ENCODE measurements at places on chromosomes 3 and 15.

GRCh38 chr3:182484682-182485081 lies 308.6 kb upstream of the ATP11B start:
- DNase-seq = no peak

DNA sequence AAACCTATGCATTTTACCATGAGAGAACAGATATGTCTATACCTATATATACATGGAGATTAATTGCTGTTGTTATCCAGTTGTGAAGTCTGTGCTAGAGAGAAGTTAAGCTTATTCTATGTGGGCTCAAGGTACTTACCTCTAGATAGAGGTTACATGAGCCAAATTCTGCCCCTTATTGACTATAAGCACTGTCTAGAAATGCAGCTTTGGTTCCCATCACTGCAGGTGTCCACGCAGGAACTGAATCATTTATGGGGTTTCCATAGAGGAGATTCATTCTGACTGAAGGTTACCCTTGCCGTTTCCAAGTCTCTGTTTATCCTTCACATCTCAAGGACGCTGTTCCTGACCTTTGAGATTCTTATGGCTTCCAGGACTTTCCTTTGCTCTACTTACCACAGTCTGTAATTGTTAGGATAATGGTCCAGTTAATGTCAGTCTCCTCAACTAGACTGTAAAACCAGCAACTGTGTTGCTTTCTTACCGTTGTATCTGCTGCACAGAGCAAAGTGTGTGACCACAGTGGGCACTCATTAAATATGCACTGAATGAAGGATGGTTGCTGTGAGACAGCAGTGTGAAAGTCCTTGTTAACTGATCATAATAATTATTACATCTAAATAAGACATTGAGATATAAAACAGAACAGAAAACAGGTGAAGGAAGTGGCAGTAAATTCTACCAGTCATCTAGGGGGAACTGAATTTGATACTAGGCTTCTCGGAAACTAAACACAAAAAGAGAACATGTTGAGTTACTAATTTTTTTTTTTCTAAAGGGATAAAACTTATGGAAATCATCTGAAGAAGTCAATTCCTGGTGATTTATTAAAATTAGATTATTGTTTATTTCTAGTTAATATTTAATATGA lies 44.0 kb upstream of the BCL6 start:
- DNase-seq = no peak

DNA sequence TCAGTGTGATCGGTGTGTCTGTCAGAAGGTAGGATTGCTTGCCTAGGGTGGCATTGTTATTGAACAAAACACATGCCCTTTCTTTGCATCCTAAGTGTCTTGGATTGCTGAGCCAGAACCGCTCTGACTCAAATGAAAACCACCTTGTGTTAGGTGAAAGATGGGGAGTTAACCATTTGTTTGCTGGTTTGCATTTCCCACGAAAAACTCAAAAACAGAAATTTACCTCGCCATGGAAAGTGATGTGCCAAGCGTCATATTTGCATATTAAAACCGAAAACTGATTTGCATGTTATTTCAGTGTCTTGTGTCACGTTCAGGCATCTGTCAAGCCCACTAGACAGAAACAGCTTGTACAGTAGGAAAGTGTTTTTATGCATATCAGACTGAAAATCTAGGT lies 474.6 kb upstream of the TPRG1 start:
- peak; percentile 13 for DNase-seq

- DNase-seq = no peak
Measured at GRCh38 chr3:127546554-127546953, 44.0 kb downstream of the TPRA1 start.

DNA sequence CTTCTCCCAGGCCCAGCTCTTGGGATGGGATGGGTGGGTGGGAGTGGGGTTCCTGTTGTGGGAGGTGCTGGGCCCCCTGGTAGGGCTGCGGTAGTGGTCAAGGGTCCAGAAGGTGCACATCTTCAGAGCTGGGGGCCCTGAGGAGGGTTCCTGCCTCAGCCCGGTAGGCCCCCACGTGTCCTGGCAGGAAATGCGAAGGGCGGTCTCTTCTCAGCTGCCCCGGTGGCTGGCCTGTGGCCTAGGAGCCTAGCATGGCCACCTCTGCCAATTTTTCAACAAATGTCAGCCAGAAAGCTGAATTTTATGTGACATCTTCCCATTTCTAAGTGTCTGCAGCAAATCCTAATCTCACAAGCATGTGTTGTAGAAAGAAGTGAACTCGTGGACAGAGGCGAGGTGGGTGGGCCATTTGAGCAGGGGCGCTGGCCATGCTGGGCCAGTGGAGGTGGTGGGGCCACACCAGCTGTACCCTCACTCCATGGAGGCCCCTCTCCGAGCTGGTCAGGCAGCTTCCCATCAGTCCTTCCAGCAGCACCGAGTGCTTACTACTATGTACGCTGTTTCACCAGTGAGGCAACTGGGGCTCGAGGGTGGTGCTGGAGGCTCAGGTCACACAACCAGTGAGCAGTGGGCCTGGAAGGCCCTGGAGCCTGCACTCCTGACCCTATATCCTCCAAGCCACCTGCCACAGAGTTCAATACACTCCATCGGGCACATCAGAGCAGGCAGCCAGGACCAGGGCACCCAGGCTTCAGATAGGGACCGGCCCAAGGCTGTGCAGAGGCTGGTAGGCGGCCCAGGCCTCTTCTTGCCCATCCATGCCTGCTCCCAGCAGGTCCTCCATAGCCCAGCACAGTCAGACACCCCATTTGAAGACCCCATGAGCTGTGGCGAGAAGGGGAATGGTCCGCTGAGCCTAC lies 23.2 kb downstream of the FBLN2 start:
- no peak for DNase-seq

DNA sequence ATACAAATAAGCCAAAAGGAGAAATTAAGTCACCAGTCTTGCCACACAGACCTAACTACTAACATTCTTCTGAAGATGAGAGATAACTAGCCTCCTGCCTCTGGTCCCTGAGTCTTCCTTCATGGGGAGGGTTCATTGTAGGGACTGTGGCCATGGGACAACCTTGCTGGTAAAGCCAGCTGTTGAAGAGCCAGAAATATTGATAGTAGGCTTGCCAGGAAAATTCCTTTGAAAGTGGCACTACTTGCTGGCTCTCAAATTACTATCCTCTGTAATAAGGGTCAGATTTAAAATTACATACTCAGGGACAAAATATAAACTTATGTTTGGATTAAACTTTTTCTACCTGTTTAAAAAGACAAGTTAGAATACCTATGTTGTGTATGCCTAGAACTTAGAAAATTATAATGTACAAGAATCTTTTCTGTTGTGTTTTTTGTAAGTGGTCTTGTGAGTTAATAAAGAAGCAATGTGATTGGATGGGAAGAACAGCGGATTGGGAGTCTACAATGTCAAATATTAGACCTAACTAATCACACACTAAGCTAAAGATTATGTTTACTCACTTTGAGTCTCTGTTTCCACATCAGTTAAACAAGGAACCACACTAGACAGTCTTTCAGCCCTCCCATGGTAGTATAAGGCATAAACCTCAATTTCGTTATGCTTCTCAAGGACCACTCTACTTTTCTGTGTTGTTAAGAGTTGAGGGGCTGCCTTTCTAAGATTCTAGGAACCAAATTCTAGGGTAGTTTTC lies 60.0 kb upstream of the TRIM71 start:
- no peak for DNase-seq

DNA sequence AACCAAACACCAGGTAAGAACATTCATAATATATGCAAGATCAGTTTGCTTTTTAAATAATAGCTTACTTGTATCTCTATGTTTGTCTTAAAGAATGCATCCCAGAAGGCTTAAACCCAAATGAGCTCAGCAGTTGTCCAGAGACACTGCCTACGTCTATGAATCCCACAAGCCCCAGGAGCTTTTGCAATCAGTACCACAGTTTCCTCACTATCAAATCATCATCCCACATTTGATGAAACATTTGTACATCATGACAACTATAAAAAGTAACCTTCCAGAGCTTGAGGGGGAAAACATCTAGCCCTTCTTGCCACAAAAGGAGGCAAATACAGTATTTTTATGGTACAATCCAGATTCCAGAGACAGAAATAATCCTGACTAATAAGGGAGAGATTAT lies 63.7 kb downstream of the ATP8B4 start:
- DNase-seq = no peak

GRCh38 chr3:156448300-156448699 lies 106.6 kb downstream of the SSR3 start:
- DNase-seq = no peak

- no peak for DNase-seq
Measured at GRCh38 chr3:85474241-85474640, 515.5 kb downstream of the CADM2 start.

GRCh38 chr3:187150599-187150998 lies 11.3 kb upstream of the RPL39L start:
- DNase-seq = peak; percentile 57

GRCh38 chr3:11560746-11561145 lies 83.0 kb downstream of the VGLL4 start:
- no peak for DNase-seq

GRCh38 chr15:99073008-99073717 lies 31.7 kb upstream of the SYNM start:
- no peak for DNase-seq

DNA sequence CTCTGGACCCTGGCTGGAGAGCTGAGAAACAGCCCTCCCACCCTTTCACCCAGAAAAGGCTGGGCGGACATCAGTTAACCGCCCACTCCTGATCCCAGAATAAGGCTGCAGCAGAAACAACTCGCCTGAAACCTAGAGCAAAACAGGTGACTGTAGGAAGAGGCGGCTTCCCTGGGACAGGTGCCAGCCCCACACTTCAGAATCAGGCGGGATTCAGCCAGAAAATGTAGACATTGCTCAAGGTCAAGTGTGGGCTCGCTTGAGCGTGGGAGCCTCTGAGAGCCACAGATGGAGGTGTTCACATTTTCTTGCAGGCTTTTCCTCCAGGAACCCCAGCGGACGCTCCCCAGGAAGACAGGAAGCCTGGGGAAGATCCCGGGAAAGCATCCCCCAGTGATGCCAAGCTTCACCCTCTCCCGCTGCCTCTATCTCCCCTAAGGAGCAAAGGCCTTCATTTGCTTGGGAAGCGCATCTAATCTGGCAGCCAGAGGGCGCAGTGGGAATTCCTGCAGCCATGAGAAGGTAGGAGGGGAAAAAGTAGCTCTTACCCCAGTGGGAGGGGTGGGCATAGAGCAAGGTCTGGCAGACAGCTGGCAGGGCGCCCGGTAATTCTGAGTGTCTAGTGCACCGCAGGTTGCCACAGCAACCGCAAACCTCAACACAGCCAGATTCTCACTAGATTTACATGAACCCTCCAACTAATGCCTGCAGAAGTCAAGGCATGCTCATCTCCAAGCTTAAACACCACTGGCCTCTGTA lies 77.7 kb downstream of the OCA2 start:
- peak; percentile 9 for DNase-seq

- DNase-seq = no peak
Measured at GRCh38 chr15:96276438-96277210, 53.9 kb upstream of the NR2F2 start.

- DNase-seq = no peak
Measured at GRCh38 chr3:35137612-35138011, 501.7 kb upstream of the ARPP21 start.

DNA sequence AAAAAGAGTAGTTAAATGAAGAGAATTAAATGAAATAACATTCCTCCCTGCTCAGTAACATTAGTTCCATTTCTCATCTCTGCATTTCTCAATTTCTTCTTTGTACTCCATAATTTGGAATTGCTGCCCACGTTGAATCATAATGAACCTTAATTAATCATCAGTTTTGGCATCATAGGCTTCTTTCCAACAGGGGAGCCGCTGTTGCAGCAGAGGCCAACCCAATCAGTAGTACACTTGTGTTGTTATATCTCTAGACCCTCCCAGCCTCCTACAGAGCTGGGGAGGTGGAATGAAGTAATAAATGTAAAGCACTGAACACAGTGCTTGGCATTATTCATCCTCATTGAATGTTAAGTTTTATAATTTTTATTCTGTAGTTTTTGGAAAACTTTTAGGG lies 240.7 kb downstream of the CHST2 start:
- DNase-seq = no peak

DNA sequence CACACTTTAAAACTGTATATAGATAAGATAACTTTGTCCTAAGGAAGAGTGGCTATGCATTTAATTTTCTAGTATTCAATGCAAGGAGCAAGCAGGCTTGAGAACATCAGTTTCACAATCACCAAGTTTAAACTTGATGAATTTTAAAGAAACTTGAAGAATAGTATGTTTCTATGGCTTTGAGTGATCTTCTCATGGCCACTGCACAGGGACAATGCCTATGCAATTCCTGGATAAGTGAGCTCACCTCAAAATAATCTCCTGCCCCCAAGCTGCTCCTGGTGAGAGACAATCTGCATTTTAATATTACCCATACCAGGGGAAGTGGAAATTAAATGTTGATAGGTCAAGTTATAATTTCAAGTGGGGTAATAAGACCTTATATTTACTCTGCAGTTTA lies 376.6 kb upstream of the CBLB start:
- DNase-seq = no peak

DNA sequence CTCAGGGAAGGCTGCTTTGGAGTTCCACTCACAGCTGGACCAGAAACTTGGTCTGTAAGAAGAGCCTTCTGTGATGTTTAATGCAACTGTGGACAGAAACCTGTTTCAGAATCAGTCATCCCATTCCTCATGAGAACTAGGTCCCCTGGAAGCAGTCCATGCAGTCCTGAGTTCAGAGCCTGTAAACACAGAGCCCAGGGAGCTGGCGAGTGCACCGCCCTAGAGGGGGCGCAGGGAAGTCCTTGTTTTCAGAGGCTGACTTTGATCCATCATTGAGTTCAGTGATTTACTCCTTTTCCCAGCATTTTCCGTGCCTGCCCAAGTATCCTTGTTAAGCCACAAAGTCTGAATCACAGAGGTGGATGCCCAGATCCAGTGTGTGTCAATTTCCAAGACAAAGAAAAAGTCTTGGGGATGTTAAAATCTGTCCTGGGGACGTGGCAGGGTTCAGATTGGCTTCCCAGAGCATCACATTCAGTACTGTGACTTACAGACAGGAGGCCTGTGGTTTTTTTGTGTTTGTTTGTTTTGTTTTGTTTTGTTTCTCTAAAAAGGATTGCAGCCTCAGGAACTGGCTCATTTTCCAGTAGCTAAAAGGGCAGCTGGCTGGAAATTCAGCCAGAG lies 9.8 kb upstream of the TXNRD3 start:
- DNase-seq = no peak

DNA sequence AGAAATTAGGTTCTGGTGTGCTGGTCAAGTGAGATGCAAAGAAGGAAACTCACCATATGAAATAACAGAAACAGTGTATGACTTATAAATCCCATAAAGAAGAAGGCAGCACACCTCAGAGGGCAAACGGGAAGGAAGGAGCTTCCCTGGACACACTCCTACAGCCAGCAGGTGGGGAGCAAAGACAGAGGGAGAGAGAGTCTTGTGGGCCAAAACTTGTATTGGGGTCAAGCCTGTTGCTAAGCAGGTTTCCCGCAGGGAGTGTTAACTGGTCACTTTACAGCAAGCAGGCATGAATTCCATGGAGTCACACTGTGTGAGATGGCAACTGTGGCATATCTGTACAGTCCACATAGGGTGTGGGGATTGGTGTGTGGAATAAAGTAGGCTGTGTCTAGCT lies 222.9 kb upstream of the NDN start:
- DNase-seq = no peak

GRCh38 chr3:63945558-63946096 lies 33.4 kb upstream of the SCAANT1 start:
- DNase-seq = no peak

Data from activated T-cell treated with anti-CD3 and anti-CD28 coated beads for 24 hours (primary cell).